Suppressor macrophage treated with lipopolysaccharide for 1 hour (primary cell): ENCODE measurements at places on chromosomes 7 and 10.
A peak's percentile ranks its signal among the peaks of the same experiment; 100 is the strongest.

- DNase-seq = no peak
Observed at GRCh38 chr10:108989976-108990375, 933.3 kb downstream of the XPNPEP1 start.

- peak; percentile 53 for DNase-seq
Observed at GRCh38 chr7:128151635-128152034, 89.4 kb upstream of the LEP start.

GRCh38 chr7:11689096-11689495 is 142.9 kb downstream of the THSD7A start:
- DNase-seq = no peak

DNA sequence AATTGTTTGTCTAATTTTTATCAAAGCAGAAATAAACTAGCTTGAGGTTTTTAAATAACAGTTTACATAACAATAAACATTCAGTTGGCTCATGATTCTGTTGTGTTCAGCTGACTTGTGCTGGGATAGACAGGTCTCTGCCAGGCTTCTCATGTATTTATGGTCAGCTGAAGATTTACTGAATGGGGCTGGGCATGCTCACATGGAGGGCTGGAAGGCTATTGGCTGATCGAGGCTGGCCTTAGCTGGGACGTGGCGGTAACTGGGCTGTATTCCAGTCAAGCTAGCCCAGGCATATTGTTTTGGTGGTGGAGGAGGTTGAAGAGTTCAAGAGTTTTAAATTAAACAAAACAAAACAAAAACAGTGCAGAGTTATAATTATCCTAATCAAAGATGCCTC is 251.0 kb upstream of the MTPN start:
- DNase-seq = no peak

GRCh38 chr7:48087349-48087748 is 1.7 kb upstream of the UPP1 start:
- peak; percentile 91 for DNase-seq

DNA sequence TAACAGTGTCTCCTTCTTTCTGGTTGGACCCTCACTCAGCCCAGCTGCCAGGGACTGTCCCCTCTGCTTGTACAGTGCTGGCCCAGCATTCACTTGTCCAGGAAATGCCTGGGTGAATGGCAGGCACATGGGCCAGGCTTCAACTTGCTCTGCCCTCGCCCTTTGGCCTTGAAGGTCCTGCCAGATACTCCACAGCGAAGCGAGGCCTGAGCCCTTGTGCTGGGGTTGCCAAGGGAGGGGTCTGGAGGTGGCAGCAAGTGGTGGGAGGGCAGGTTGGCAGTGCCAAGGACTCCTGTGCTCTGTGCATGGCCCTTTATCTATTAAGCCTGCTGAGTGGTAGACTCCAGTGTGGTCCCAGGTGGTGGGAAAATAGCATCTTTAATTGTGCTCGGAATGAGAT is 75.7 kb downstream of the CDH23 start:
- DNase-seq = no peak

DNA sequence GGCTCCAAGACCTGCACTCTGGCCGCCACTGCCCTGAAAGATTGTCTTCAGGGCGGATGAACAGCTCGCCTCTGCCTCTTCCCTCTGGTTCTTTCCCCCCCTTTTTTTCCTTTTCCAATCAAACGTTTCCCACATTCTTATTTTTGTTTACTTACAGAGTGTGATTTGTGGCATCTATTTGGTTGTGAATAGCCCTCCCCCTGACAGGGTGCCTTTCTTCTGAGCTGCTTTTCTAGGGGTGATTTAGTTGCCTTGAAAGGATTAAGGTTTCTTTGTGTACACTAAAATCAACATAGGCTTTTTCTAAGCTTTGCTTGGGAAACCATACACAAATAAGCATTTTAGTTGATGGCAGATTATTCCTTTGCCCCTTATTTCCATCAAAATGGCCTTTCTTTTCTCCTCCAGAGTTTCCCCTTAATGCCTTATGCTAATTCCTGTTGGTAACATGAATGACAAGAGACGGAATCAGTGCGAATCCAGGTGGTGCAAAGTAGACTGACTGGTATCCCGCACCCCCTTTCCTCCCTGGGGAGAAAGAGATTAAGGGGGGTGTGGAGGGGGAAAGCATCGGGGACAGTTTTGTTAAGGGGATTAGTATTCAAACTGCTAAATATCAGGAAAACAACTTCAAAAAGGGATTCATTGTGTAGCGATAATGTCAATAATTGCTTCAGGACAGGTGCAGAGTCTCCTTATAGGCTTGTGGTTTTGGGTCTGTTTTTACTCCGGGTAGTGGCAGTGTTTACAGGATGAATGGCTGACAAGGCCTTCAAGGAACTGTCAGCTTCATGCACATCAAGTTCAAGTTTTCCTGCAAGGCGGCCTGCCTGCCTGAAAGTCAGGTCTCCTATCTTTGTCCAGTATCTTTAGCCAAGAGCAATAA is 431.6 kb upstream of the GALNT17 start:
- DNase-seq = no peak

DNA sequence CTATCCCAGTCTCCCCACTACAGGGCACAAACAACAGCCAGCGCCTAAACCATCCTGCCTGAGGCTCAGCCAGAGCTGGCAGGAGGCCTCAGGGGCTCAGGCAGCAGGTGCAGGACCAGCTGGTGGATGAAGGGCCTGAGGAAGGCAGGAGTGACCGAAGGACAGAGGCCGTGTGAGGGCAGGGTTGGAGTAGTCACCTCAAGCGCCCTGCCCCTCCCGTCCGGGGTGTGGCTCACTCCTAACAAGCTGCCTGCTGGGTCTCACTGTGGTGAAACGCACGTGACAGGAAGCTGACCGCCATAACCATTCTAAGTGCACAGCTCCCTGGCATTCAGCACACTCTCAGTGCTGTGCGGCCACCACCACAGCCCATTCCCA is 281.1 kb downstream of the ELFN1 start:
- DNase-seq = peak; percentile 51

GRCh38 chr10:110268442-110268841 is 36.3 kb downstream of the SMNDC1 start:
- DNase-seq = no peak

- DNase-seq = no peak
Observed at GRCh38 chr10:105644091-105644490, 1003.0 kb downstream of the SORCS3 start.

DNA sequence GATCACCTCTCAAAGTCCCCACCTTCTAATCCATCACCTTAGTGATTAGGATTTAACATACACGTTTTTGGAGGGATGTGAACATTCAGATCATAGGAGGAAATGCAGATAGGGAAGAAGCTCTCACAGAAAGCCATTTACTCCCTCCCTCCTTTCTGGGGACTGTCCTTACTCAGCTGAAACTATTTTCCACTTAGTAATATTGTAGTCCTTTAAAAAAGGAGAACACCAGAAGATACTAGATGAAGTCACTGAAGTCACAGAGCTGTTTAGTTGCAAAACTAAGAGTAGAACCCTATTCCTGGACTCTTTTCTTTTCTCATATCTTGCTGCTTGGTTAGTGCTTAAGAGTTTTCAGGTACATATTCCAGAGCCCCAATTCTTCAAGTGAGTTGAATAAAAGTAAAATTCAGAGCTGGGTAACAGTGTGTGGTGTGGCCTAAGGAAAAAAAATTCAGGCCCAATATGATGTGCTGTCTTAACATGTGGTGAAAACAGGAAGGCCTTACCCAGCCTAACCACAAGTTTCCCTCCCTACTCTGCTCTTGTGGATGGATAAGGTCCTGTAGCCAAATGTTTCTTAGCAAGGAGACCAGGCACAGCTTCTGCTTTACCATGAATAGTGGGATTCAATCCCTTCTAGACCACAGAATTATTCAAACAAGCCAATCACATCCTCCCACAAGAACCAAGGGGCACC is 135.7 kb downstream of the INHBA start:
- peak; percentile 59 for DNase-seq

DNA sequence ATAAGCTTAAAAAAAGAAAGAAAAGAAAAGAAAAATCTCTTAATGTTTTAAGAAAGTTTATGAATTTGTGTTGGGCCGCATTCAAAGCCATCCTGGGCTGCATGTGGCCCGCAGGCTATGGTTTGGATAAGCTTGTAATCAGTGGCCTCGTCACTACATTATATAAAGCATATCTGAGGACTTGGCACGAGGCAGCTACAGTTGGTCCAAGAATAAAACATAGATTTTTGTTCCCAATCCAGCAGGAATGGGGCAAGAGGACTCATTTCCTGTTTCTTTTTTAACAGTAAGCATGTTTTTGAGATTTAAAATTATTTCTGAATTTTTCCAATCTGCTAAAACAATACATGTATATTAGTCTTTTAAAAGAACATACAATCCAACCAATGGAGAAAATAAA is 28.6 kb downstream of the MCM10 start:
- DNase-seq = no peak

- no peak for DNase-seq
Observed at GRCh38 chr7:135769005-135769802, 20.6 kb upstream of the FAM180A start.

- DNase-seq = no peak
Observed at GRCh38 chr7:88071994-88072714, 138.1 kb downstream of the ADAM22 start.

DNA sequence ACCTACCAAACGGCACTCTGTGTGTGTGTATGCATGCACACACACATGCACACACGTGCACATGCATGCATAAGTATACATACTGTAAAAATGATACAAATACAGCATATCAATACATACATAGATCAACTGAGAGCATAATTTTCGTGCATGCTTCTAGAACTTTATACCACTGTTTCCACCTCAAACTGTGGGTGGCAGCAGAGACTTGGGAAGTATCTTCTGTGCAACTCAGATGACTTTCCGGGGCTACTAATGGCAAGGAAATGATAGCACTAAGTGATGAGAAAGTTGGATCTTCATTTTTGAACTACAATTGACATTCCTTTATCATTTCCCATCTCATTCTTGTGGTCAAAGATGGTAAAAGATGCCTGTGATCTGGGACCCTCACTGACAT is 570.7 kb downstream of the REEP3 start:
- no peak for DNase-seq

- DNase-seq = no peak
Observed at GRCh38 chr7:40220421-40220911, 85.7 kb downstream of the SUGCT start.

GRCh38 chr7:47354071-47354470 is 227.8 kb downstream of the TNS3 start:
- no peak for DNase-seq

GRCh38 chr10:71271662-71272055 is 47.4 kb upstream of the SLC29A3 start:
- no peak for DNase-seq

DNA sequence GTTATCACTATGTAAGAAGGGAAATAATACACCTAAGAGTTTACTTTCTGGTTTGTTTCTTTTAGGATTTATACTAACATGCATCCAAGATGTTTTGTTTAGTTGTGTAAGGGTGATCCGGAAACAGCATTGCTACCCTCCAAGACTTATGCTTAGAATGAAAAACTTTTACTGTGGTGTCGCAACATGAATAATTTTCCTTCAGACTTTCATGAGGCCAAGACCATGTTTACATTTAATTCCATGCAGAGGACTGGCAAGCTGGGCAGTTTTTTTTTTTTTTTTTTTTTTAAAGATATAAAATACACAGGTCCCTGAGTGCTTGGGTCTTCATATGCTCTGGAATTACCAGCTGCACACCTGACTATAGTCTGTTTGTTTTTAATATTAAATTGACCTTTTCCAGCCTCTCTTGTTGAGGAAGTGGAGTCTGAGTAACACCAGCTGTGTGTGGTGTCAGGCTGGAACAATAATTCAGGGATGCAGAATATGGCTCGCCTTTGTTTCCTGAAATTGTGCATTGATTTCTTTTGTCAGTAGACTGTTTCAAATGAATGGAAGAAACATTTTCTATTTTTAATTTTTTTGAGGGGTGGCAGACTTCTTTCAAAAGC is 81.7 kb downstream of the ST7 start:
- DNase-seq = no peak

DNA sequence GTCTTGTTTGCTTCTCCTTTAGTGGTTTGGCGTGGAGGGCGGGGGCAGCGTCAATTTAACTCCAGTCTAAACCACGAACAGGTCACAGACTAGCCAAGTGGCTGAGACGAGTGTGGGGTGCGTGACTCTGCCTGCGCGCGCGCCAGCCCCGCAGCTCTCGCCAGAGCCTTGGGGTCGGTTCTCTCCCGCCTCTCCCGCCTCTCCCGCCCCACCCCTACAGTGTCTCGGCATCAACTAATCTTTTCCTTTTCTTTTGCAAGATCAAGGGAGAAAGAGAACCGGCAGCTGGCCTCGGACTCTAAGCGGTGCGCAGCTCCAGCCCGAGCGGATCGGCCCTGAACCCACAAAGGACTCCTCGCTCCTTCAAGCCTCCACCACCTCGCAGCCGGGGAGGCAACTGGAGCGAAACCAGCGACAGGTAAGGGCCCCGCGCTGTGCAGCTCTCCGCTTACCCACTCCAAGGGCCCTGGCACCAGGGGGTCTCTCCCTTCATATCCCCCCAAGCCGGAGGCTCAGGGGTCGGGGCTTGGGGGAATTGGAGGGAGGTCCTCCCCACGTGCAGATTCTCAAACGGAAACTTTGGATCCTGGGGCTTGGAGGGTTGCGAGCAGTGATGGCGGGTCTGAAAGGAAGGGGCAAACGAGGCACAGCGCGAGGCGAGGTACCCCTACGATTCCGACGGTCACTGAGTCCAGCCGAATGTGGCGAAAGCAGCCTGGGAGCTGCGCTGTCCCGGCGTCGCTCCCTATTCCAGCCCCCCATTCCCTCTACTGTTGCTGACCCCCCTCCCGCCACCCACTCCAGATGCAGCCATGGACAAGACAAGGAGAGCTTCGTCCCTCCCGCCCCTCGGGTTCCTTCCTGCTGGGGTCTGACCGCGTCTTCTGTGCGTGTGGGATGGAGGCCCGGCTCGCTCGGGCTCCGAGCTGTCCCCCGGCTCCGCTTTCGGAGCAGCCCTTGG is 829 bp downstream of the CHRM2 start:
- no peak for DNase-seq

DNA sequence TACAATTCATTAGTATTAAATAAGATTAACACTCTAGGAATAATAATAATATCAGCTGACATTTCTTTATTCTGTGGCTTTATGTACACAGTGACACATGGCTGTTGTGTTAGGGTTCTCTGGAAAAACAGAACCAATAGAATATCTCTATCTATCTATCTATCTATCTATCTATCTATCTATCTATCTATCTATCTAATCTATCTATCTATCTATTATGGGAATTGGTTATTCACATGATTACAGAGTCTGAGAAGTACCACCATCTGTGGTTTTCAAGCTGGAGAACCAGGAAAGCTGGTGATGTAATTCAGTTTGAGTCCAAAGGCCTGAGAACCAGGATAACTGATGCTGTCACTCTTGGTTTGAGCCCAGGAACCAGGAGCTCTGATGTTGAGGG is 194.1 kb upstream of the MTPN start:
- no peak for DNase-seq

- no peak for DNase-seq
Observed at GRCh38 chr10:15158972-15159371, 9.5 kb downstream of the NMT2 start.
